ENCODE measurements at places on chromosomes 13 and 19.

GRCh38 chr13:98834254-98834960, 81.9 kb upstream of the SLC15A1 start:
- DNase-seq = no peak

- DNase-seq = peak; percentile 22
These were observed 666 bp downstream of the BIVM start for GRCh38 chr13:102799426-102800144.

- DNase-seq = no peak
These were observed 90.4 kb downstream of the COL4A1 start for GRCh38 chr13:110216398-110217041.

DNA sequence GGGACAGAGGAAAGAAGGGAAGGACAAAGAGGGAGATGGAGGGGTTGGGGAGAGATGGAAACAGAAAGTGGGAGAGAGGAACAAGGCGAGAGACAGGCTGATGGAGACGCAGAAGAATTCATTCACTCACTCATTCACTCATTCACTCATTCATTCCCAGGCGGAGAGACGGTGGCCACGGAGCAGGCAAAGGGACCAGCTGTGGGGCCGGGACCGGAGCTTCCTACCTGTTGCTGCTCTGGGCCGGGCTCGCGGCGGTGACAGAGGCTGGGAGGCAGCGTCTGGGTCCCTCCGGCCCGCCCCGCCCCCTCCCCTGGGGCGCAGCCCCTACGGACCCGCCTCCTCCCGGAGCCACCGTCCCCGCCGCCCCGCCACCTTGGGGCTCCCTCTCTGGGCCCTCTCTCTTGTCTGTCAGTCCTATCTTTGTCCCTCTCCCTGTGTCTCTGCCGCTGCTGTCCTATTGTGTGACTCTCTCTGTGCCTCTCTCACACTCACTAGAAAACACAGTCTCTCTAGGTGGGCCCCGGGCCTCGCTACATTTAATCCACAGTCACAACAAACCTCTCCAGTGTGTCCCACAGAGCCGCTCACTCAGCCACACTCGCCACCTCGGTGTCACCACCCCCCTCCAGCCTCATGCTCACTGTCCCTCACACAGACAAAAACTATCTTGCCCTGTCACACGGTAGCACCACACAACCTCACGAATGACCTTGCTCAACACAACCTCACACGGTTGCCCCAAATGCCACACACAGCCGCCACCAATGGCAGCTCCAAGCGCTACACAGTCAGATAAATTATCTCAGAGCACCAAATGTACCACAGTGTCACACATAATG, at the start of gene GNG8:
GNG8 (minus strand) TSS at position 283 of the 842 bp plus-strand sequence. CDS start 1,520 bp downstream, outside the sequence.
- no peak for DNase-seq

GRCh38 chr13:43959291-43959690, 79.6 kb downstream of the LACC1 start:
- no peak for DNase-seq

- no peak for DNase-seq
These were observed 1.9 kb downstream of the MEGF8 start for GRCh38 chr19:42327381-42327780.

GRCh38 chr19:1311543-1312091, 25.9 kb downstream of the EFNA2 start:
- DNase-seq = no peak

- no peak for DNase-seq
These were observed 321.2 kb upstream of the NBEA start for GRCh38 chr13:34620862-34621261.

- no peak for DNase-seq
These were observed 10.5 kb upstream of the HNRNPUL1 start for GRCh38 chr19:41253660-41254059.

DNA sequence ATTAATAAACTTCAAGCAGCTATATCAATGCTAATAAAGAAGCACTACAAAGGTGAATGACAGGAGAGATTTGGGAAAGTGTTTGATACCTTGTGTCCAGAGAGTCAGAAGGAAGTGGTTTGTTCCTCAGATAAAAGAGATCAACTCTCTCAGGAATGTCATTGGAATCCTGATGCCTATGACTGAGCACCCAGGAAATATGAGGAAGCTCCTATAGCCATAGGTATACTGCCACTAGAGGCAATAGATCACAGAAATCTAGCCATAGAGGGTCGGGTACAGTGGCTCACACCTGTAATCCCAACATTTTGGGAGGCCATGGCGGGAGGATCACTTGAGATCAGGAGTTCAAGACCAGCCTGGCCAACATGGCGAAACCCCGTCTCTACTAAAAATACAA, 612.6 kb downstream of the DACH1 start:
- DNase-seq = no peak

DNA sequence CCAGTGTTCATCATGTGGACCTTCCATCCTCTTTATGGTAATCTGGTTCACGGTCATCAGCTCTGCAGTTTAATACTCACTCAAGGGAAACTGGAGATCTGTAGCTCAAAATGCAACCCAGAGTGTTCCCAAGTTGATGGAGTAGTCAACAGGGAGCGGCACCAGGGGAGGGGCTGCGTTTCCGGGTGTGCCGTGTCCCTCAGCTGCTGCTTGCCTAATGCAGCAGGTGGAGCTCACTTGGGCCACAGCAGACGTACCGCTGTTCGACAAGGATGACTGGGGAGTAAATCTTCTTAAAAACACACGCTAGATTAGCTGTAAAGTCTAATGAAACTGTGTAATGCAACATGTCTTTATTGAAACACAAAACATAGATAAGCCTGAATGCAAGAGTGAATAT, 81.1 kb downstream of the TNFSF13B start:
- DNase-seq = no peak

GRCh38 chr13:77779552-77780272, 82.2 kb downstream of the SLAIN1 start:
- DNase-seq = peak; percentile 65

GRCh38 chr13:48560657-48561337, 27.9 kb upstream of the RCBTB2 start:
- no peak for DNase-seq

DNA sequence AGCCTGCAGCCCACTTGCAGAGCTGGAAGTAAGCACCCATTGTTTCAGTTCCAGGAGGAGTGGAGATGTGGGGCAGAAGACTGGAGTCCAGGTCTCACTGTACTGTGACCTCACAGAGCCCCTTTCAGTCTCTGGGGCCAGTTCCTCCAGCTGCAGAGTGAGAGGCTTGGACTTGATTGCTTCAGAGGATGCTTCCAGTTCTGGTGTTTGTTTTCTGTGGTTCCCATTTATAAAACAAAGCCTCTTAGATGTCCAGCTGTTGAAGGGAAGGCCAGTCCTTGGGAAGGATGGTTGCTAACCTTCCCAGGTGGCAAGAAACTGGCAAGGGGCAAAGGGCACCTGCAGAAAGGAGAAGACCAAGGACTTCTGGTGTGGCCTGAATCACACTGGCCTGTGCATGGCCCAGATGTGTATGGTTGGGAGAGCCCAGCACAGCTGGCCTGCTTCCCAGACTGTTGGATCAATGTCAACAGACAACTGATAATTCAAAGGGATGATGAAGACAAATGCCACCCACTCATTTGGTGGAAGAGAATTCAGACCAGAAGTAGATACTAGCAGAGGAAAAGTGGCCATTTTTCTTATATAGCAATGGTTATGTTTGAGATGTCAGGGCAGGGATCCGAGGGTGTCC, 218.5 kb downstream of the ZNF536 start:
- no peak for DNase-seq

DNA sequence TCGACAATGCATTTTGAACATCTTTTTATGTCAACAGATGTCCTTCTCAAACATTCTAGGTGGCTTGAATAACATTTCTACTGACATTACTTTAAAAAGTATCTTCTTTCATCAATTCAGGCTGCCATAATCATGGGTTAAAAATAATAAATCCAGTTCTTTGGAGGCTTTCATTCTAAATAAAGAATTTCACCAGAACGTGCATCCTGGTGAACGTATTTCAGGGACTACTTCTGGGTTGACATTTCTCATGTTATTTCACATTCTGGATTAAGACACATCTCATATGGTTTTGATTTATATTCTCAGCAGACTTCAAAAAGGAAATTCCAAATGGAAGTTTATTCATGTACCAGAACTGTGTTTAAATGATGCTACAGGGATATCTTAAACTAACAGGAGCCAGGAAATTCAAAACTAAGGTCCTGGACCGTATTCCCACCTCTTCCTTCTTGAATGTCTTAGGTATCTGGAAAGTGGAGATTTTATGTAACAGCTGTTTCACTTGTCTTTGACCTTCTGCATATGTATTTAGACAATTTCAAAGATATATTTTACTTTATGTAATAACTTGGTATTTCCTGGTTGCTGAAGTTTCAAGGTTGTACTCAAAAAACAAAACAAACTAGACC, 107.2 kb downstream of the STARD13 start:
- DNase-seq = no peak

DNA sequence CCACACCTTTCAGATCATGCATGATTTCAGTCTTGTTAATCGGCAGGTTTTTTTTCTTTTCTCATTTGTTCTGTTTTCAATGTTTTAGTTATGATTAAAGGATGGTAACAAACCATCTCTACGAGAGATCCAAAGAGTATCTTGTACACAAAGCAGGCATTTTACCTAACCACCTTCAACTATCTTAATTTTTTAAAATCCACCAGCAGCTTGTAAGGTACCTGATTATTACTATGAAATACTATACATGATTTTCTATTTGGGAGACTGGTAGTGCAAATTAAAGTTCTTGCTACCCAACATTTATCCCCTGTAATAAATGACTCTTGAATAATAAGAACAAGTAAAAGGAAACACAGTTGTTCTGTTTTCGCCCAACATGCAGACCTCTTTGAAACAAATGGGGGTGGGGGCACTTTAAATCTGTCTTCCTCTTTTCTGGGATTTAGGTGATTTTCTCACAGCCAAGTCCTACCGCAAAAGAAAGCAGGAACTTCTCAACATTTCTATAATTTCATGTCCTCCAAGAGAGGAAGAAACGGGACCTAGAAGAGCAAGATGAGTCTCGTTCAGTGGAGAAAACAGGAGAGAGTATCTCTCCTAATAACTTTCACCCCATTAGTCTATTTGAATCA, 3.6 kb downstream of the POU4F1 start:
- no peak for DNase-seq

DNA sequence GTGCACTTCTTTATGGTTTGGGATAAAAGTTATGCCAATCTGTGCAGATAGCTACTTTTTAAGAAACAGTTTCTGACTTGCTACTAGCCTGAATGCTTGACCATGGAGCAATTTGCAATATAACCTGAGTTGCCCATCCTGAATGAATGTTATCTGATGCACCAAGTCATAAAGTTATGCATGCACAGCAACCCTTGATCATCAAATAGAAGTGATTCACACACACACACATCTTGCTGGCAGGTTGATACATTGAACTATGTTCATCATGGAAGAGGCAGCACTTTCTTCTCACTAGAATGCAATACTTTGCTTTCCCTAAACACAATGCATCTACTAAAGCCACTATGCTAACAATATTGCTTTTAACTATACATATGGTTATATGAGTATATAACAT, 311.5 kb downstream of the RFC3 start:
- DNase-seq = no peak

DNA sequence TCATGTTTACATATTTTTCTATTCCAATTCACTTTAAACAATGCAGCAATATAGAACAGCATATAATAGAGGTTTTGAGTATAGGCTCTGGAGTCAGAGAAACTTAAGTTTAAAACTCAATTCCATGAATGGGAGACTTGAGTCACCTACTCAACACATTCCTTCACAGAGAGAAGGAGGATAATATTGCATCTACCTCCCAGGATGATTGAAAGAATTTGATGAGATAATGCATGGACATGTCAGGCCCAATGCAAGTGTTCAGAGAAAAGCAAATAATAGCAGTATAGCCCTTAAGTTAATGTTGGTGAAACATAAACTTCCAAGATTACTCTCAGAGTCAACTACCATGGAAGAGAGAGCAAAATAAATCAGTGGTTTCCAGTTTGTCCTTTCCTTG, 170.2 kb downstream of the DCLK1 start:
- no peak for DNase-seq

DNA sequence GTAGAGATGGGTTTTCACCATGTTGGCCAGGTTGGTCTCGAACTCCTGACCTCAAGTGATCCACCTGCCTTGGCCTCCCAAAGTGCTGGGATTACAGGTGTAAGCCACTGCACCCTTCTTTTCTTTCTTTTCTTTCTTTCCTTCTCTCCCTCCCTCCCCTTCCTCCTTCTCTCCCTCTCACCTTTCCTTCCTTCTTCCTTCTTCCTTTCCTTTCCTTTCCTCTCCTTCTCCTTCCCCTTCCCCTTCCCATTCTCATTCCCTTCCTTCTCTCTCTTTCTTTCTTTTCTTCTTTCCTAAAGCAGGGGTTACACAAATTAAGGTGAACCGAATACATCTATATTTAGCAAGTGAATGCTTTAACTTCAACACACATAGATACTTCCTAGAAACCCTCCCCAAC, 58.0 kb upstream of the URI1 start:
- DNase-seq = no peak

GRCh38 chr19:55488986-55489710, 912 bp downstream of the SSC5D start:
- DNase-seq = no peak

DNA sequence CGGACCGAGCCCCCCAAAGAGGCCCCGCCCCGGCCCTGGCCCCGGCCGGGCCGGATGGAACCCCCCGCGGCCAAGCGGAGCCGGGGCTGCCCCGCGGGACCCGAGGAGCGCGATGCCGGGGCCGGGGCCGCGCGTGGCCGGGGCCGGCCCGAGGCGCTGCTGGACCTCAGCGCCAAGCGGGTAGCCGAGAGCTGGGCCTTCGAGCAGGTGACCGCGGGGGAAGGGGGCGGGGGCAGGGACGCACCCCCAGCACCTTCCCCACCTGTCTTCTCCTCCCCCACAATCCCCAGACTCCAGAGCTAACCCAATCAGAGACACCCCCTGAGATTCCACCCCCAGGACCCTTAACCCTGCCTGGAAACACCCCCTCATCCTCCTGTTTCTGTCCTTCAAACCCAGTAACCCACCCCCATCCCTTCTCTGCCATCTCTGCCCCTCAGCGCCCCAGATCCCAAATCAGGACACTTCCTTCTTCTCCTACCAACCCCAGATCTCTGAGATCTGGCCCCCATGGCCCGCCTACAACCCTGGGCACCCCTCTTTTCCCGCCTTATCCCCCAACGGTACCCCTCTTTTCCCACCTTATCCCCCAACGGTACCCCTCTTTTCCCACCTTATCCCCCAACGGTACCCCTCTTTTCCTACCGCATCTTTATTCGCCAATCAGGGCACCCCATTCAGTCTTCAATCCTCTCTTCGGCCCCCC, 505 bp downstream of the ZSWIM4 start:
- DNase-seq = no peak

- DNase-seq = no peak
These were observed 1761.5 kb downstream of the PCDH9 start for GRCh38 chr13:65468628-65469027.

DNA sequence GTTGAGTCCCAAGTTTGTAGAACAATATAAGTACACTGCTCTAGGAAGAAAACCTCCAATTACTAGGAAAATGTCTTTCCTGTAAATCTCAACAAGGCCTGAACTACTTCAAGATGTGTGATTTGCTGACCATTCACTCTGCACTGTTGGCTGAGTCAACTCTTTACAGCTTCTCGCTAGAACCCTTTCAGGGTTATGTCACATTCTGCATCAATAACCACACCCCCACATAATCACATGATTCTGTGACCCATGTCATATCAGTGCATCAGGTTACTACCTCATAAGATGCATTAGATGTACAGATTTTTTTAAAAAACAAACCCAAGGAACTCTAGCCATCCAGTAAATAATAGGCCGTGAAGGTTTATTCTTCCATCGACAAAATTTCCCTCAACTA, 16.1 kb upstream of the DCLK1 start:
- DNase-seq = no peak

- DNase-seq = no peak
These were observed 299.3 kb downstream of the ENOX1 start for GRCh38 chr13:43487461-43487860.

GRCh38 chr13:19068691-19069090, 112.9 kb downstream of the TUBA3C start:
- DNase-seq = no peak

Measured in renal pelvis (tissue), 12 donors.